ENCODE measurements at places on chromosomes 1 and 21.
A peak's percentile ranks its signal among the peaks of the same experiment; 100 is the strongest.

DNA sequence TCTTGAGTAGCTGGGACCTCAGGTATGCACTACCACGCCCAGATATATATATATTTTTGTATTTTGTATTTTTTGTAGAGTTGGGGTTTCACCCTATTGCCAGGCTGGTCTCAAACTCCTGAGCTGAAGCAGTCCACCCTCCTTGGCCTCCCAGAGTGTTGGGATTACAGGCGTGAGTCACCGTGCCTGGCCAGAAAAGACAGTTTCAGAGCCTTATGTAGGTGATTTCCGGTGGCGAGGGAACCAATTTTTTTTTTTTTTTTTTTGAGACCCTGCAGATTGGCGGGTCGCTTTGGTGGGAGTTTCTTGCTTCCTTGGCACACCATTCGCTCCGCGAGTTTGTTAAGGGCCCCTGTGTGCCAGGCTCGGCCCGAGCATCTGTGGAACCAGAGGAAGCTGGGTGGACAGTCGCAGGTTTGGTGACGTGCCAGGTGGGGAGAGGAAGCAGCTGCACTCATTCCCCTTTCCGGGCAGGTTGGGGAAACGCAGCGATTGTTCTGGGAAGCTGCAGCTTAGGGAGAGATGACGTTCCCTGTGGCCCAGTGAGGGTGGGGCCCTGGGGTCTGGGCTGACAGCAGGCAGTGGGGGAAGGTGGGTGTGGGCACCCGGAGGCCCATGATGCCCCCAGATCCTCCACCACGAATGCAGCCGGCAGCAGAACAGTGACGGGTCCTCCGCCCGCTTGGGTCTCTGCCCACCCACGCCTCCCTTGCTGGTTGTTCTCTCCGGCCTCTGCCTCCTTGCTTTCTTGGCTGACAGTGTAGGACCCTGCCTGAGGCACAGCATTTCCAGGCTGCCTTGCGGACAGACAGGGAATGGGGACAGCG is 25.1 kb downstream of the SPSB1 start:
- DNase-seq: no peak

- DNase-seq: no peak
These were observed 1.2 kb downstream of the PTPN14 start for GRCh38 chr1:214550013-214550856.

DNA sequence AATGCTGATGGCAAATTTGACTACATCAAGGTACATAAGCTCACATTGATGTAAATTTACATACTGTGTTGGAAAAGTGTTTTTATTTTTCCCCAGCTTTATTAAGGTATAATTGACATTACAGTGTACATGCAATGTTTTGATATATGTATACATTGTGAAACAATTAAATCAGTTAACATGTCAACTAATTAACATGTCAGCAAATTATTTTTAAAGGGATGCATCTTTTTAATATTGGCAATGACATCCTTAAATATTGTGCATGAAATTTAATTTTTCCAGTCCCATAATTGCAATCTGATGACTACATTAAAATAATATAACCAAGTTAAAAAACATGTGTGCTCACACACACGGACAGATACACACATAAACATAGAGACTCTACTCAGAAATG is 9.4 kb downstream of the EFCAB7 start:
- DNase-seq: no peak

DNA sequence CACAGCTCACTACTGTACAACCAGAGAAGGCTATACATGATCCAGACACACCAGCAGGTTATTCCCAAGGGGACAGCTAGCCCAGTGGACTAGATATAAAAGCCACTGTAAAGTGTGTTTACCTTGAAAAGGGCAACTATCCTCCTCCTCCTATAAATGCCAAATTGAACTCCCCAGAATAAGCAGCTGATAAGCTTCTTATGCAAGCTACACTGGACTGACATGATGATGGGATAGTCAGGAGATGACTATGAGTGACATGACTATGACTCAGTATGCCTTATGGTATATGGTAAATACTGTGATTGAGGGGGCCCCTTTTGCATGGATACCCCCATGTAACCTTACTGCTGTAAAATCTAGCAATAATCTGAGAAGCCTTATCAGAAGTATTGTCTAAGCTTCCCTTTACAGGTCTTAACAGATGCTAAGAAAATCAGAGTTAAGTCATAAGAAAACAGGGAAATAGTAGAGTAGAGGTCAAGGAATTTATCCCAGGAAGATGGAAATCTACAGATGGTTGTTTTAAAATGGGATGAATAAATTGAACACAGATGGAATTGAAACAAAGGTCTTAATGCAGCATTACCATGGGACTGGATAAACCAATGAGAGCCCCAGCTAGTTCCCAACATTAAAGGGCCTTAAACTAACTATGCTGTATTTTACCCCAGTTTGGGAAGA is 55.8 kb downstream of the TRIM33 start:
- DNase-seq: no peak

- DNase-seq: no peak
These were observed 1.4 kb downstream of the TIPRL start for GRCh38 chr1:168180148-168180524.

- DNase-seq: no peak
These were observed 430.1 kb upstream of the USP24 start for GRCh38 chr1:55645270-55645669.

DNA sequence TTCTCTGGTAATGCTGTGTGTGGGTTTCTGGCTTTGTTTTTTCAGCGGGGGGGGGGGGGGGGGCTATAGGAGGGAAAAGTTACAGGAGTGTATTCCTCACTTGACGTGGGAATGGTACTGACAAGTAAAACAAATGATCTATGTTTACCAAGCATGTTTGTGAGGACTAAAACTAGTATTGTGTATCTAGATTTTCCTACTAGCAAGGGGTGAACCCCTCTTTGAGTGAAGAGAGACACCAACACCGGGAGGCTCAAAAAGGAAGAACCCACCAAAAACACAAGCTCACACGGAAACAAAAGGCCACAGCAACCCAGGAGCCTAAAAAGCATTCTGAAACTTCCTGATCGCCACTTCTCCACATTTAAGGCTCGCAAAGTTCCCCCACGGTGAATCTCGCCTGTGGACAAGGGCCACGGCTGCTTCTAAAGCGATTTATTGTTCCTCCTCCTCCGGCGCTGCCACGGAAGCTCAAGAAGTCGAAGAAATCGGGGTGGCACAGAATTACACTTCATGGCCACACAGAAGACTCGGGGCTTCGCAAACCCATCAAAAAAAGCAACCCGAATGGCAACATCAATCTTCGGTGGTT is 703 bp downstream of the PUM1 start:
- no peak for DNase-seq

DNA sequence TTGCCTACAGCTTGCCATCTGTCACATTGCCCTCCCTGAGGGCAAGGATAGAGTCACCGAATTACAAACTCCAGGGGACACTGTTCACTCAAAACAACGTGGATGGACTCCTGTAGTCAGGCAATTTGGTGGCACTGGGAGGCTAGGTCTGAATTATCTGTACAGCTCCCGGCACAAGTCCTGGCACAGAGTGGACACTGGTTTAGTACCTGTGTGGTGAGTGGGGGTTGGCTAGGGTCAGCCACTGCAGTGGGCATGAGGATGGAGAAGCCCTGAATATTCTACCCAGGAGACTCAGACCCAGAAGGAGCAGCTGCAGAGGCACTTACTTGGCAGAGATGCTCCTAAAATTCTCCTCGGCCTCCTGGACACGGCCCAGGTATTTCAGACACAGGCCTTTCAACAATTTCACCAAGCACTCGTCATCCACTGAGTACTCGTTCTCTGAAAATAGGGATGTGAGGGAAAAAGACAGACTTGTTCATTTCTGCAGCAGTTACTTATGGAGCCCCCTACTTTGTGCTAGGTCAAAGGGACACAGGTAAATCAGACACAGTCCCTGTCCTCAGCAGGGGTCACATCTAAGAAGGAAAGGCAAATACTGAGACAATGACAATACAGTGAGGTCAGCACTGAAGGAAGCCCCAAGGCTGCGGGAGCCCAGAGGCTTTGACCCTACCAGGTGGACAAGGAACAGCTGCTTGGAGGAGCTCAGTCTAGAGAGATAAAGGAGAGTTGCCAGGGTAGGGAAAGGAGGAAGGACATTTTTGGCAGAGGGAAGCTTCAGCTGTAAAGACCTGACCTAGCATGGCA is 40.5 kb downstream of the TTC39A start:
- no peak for DNase-seq

DNA sequence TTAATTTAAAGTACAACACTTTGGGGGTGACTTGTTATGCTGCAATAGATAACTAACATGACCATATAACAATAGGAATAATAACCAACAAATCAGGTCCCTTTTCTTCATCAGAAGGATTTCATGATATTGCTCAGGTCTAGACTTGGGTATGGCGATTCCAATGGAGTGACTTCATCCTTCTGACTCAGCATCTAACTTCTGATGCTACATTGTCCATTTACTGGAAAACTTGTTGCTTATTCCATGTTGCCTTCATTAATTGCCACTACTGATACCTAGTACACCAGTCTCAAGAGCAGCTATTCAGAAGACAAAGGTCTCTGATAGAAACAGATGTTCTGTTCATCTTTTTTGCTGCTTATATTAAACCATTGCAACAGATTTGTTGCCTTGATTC is 324.3 kb downstream of the TGFB2 start:
- DNase-seq: no peak

- DNase-seq: no peak
These were observed 162.1 kb downstream of the GRIK3 start for GRCh38 chr1:36872126-36872754.

GRCh38 chr1:56404066-56404465 is 175.3 kb downstream of the PLPP3 start:
- no peak for DNase-seq

DNA sequence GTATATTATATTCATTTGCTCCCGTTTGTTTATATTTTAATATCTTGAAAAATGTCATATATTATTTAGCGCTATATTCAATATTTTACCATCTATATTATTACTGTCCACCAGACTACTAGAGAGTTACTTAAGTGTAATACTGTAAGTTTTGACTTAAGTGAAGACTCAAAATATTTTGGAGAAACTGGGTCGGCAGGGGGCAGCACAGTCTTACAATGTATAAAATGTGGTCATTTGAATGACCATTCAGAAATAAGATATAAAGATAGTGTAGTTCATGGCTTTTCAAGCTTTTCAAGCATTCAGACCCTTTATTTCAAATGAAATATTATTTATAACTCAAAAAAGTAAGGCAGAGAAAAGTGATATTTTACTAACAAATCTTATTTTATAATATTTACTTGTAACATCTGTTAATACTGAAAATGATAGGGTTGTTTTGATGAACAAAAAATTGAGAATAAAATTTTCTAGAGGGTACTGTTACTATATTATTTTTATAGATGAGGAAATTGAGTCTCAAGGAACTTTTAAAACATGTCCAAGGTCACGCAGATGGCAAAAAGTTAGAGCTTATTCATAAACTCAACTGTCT is 89.0 kb upstream of the SERTAD4 start:
- DNase-seq: peak; percentile 17

DNA sequence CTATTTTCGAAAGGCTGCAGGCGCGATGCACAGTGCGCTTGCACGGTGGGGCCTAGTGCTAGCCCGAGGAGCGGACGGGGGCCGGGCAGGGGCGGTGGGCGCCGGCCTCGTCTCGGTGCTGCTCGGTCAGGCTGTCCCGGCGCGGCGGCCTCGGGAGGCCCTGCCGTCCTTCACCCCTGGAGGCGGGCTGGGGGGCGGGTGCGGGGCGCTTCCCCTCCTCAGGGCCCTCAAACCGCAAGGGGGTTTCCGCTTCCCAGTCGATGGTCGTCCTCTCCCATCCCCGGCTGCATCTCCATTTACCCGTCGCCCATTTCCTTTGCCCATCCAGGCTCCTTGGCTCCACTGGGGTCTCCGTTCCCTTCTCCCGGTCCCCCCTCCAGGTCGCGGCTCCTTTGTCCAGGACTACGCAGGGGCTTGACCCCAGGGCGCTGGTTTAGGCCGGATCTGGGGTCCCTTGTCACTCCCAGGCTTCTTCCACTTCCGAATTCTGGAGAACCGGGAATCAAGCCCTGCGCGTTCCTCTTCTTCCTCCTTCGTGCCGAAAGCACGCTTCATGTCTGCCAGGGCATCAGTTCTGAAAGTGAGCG is 196.3 kb upstream of the LMO4 start:
- DNase-seq: no peak

- no peak for DNase-seq
These were observed 305.2 kb upstream of the FMN2 start for GRCh38 chr1:239786464-239786863.

GRCh38 chr1:3480369-3480719 is 25.9 kb downstream of the ARHGEF16 start:
- no peak for DNase-seq

GRCh38 chr1:21630571-21631343 is 38.4 kb downstream of the RAP1GAP start:
- no peak for DNase-seq

DNA sequence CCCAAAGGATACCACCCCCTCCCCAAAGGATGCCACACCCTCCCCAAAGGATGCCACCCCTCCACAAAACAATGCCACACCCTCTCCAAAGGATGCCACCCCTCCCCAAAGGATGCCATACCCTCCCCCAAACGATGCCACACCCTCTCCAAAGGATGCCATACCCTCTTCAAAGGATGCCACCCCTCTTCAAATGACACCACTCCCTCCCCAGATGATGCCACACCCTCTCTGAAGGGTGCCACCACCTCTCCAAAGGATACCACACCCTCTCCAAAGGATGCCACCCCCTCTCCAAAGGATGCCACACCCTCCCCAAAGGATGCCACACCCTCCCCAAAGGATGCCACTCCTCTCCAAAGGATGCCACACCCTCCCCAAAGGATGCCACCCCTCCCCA is 21.6 kb upstream of the TRIM17 start:
- DNase-seq: no peak

DNA sequence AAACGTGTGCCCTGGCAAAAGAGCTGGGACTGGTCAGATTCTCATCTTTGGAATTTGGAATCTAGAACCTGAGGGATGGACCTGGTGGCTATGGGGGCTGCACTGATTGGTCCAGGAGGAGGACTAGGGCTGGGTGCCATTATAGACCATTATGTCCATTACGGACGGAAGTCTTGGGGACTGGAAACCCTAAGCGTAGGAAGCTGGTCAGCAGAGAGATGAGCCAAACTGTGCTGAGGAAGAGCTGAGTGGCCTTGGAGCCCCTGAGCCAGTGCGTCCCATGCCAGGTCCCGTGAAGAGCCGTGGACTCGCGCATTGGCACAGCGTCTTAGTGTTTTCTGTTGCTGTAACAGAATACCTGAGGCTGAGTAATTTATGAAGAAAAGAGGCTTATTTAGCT is 10.0 kb downstream of the MRAP start:
- DNase-seq: no peak

GRCh38 chr1:201320168-201320788 is 37.0 kb downstream of the PKP1 start:
- DNase-seq: no peak

- DNase-seq: no peak
These were observed 338.4 kb upstream of the PROX1 start for GRCh38 chr1:213649373-213649772.

- DNase-seq: no peak
These were observed 181.8 kb upstream of the L1TD1 start for GRCh38 chr1:62012836-62013235.

All from CMK (cell line).